Renal cortex interstitium (tissue), 15 donors: ENCODE measurements at places on chromosomes 2 and 18. TPM values are rescaled to one million over a fixed set of nuclear protein-coding genes. Genes with fewer than 3 reads are reported as not detected.

KCNS3 gene
- 9.9 TPM for polyA plus RNA-seq

SNED1 gene
- 13.9 TPM for polyA plus RNA-seq

ITGA4 gene
- 45.1 TPM for polyA plus RNA-seq

MC4R gene
- polyA plus RNA-seq, result 0.09 TPM

ARHGAP25 gene
- 5.9 TPM for polyA plus RNA-seq

POTEJ gene
- 0.04 TPM for polyA plus RNA-seq

- DNase-seq, result no peak
Measured at GRCh38 chr2:60699617-60700016, 56.5 kb upstream of the PAPOLG start.

DNA sequence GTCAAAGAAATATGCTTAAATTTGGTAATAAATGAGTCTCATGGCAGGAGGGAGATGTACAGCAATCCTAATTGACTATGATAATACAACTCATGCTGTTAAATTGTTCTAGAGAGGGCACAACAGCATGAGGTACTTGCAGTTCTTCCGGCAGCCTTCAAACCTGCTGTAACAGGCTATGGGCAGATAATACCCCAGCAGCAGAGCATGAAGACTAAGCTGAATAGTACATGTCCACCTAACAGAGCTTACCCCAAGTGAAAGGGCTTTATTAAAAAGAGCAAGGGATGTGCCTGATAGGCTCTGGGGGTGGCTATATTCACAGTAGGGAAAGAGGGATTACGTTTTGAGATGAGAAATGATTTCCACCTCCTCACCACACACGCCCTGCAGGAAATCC, 28.9 kb downstream of the MRO start:
- DNase-seq, result no peak

- DNase-seq, result no peak
Measured at GRCh38 chr2:2832657-2833056, 501.6 kb upstream of the MYT1L start.

- no peak for DNase-seq
Measured at GRCh38 chr2:102686479-102687439, 67.4 kb downstream of the SLC9A2 start.

GRCh38 chr2:183123959-183124221, 353 bp upstream of the NUP35 start:
- DNase-seq, result no peak

DNA sequence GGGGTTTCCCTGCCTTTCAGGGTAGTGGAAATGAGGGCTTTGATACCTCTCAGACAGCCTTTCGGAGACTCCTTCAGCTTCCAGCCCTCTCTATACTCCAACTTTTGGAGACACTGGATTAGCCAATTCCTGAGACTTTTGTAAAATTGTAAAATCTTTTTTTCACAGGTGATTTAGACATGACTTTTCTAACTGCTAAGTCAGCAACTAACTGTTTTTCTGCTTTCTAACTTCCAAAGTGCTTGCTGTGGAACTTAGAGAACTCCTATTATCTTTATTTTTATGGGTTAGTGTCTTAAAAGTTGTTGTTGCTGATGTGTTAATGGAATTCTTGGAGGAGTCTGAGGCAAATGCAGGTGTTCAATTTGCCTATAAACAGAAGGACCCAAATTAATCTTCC, 616.7 kb upstream of the ID2 start:
- DNase-seq, result no peak

DNA sequence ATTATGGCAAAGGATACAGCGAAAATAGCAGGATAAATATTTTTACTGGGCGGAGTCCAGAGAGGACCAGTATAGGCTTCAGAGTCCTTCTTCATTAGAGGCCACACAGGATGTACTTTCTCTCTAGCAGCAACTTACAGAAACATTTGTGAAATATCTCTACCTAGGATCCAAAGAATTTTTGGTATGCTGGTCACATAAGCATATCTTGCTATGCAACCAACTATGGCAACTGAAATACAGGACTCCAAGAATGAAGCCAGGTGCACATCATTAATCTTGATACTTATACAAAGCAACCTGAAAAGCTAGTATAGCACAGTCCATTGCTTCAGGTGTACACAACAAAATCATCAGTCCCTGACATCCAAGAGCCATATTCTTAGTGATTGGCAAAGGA, 59.1 kb upstream of the NABP1 start:
- no peak for DNase-seq

- DNase-seq, result no peak
Measured at GRCh38 chr2:181431674-181432073, 25.5 kb upstream of the ITGA4 start.

DNA sequence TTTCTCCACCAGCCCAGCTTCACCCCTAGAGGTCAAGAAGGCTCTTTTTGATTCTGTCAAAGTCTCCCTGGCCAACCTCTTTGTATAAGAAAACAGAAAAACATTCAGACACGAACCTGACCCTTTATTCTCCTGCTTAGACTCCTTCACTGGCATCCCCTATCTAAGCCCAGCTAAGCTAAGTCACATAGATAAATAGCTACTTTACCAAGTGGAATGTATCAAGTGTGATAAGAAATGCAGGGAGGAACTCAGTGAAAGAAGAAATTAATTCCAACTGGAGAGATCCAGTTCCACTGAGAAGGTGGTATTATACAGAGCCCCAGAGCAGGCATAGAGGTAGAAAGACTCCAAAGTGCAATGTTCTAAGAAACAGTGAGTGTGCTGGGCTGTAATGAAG, 489.5 kb downstream of the TNS1 start:
- no peak for DNase-seq

GRCh38 chr2:114065731-114066130, 175.8 kb downstream of the ACTR3 start:
- DNase-seq, result no peak

DNA sequence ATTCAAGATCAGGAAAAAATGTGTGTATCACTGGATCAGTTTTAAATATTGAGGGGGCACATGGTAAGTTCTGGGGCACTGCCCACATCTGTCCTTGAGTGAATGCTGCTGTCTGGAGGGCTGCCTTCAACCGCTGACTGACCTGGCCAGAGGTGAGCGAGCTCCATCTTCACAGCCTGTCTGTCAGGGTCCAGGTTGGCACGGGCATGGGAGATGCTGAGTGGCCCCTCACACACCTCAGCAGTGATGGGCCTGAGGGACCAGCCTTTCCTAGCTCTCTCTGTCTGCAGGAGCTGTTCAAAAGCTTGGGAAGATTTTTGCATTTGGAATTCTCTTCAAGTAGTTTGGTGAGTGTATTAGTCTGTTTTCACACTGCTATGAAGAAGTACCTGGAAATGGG, 114.8 kb upstream of the ALKAL2 start:
- DNase-seq, result no peak

GRCh38 chr2:203804764-203805485, 62.6 kb upstream of the CTLA4 start:
- DNase-seq, result no peak

- DNase-seq, result no peak
Measured at GRCh38 chr2:133680343-133681049, 112.2 kb upstream of the NCKAP5 start.
